Stimulated activated CD4-positive, alpha-beta T cell treated with anti-CD3 and anti-CD28 coated beads, Interleukin-12 subunit alpha, Interleukin-12 subunit beta, amount 100 ng/mL, for 48 hours (primary cell): ENCODE measurements at places on chromosomes 1 and 21.
A peak's percentile ranks its signal among the peaks of the same experiment; 100 is the strongest.

GRCh38 chr1:204498981-204499380, 4.4 kb upstream of the PIK3C2B start:
- no peak for DNase-seq

DNA sequence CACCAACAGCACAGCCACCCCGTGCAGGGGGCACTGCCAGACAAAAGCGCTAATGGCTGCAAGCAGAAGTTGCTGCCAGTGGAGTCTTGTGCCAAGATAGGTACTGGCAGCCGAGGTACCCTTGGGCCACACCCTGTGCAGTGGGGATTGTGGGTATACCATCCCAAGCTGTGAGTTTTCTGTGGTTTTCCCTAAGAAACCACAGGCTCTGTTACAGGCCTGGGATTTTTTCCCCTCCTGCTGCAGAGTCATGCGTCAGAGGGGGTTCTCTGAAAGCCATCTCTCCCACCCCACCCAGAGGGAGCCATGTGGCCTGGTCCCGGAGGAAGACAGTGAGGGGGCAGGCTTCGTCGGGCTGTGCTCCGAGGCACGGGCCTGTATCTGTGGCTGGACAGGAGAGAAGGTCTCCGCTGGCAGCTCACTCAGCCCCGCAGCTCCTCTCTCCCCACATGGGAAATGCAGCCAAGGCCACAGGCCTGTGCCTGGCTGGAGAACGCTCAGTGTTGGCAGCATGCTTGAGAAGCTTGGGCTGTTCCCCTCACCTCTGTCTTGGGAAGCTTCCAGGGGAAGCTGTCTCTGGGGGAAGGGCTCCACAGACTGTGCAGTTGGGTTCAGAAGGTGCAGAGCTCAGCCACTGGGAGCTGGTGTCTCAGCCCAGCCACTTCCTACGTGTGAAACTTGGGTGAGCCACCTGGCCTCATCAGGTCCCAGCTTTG, 42.5 kb downstream of the NEK2 start:
- no peak for DNase-seq

DNA sequence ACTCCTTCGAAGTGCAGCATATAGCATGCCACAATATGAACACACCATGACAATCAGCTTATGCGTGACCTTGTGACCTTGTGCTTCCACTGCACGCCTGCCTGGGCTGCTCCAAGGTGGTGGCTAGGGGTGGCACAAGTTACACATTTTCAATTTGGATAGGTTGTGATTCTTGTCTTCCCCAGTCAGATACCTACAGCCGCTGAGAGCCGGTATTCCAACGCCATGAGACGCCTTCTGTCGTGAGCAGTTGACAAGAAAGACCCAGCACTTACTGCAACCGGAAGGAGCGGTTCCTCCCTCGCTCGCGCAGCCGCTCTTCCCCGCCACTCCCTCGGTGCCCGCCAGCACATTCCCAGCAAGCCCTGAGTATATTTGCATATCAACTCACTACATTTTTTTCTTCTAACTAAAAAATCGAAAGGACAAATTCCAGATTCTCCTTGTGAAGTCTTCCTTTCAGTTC, 359 bp upstream of the RNU11 start:
- DNase-seq = peak; percentile 81

DNA sequence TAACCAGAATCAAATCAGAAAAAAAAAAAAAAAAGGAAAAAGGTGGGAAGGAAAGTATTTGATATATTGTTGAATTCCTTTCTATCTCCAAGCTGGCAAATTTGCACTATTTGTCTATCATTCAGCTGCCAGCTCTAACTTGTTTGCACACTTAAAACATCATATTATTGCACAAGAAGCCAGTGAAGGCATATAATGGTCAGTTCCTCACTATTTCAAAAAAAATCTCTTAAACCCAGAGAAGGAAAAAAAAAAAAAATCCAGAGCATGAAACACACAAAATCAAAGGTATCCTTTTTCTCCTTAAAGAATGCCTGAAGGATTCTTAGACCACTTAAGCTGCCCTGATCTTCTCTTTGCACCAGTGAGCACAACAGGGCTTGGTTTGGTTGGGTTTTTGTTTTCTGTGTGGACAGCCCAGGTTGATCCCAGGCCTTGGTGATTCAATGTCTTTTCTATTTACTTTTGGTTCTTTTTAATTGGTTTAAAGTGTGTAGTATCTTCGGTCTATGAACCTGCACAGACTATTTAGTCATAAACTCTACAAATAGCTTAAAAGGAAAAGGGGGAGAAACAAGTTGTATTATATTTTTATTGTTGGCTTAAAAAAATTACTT, 40.2 kb downstream of the DUSP10 start:
- DNase-seq = no peak

GRCh38 chr1:3007298-3008147, 13.7 kb upstream of the ACTRT2 start:
- DNase-seq = no peak

- no peak for DNase-seq
These were observed 2151.6 kb downstream of the MRPL39 start for GRCh38 chr21:23455676-23456075.
